ENCODE measurements at places on chromosomes 1 and 21.
A peak's percentile ranks its signal among the peaks of the same experiment; 100 is the strongest.

DNA sequence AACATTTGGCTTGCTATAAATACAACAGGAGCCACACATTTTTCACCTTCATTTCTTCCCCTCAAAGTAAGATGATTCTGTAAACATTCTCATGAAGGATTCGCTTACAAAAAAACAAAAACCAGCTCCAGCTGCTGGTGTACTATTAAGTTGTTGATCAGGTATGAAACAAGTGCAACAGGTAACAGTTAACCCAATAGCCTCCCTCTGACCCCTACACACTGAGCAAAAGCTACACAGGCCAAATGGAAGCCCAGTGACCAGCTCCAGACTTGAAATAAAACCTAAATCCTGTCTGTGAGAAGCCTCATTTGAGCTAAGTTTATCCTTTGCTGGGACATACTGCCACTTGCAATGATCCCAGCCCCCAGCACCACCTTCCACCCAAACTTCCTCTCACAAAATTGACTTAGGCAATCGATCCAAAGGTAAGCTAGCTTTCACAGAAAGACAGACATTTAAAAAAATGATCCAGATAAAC is 991 bp downstream of the TIAM1 start:
- no peak for DNase-seq

- peak; percentile 75 for DNase-seq
Measured at GRCh38 chr1:67832737-67833601, at the start of gene GNG12. Gene GNG12 (minus strand): TSS chr1:67833467. CDS start chr1:67707686, 125,781 bp downstream.

- no peak for DNase-seq
Measured at GRCh38 chr1:192880231-192880630, 71.4 kb downstream of the RGS2 start.

DNA sequence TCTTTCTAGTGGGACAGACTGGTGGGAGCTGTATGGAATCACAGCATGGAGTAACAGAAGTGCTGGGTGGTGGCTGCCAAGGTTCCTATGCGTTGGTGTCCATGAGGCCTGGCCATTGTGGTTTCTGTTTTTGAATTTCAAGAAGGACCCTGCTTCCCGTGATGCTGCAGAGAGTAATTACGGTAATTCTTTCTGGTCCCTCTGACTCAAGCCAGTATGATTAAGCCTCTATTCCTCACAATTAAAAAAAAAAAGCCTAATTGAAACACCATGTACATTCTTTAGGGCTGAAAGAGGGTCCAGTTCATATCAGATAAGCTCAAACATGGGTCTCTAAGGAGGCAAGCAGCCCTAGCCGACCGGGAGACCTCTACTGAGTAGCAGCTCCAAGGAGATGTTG is 10.5 kb upstream of the C1orf21 start:
- peak; percentile 48 for DNase-seq

DNA sequence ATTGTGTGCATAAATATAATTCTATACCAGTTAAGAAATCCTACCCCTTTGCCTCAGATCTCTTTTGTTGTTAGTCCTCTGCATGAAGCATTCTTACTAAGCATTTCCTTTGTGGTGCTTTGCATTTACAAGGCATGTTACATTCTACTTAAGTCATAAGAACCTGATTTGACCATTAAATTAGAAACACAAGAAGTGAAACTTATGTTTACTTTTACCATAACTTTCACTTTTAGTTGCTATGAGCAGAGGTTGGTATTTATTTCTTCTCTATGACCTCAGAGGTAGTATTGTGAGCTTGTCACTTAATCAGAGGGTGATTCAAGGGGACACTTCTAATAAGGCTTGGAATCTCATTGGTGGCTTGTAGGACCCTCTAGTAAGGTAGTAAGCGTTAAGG is 9.0 kb downstream of the FAM20B start:
- peak; percentile 41 for DNase-seq

GRCh38 chr1:50774759-50775351 is 185.2 kb downstream of the FAF1 start:
- DNase-seq, result peak; percentile 66

DNA sequence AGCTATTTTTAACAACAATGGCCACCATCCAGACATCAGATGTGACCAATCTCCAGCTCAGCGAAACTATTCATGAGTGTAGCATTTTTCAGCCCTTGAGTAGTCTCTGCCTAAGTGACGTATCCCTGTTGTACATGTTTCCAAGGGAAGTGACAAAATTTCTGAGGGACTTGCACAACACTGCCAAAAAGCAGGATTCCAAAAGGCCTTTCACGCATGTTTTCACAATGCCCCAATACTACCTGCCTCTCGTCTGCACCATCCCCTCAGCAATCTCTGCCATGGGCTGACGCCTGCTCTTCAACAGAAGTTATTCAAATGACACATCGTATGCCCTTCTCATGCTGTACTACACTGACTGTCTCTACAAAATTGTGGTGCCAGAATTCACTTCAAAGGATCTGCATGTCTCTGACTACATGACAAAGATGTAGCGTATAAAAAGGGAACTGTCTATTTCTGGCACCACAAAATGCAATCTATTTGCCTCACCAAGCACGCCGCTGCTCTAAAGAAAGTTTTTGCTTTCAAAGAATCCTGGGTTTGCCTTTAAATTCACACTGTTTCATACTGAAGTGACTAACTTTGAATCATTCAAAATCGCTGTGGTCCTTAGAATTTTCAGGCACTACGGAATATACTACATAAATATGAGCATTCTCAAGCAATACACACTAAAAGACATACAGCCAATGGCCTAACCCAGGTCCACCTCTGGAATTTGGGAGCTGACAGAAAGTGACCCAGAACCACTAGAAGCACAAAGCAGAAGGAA is 32.9 kb downstream of the JAK1 start:
- DNase-seq, result peak; percentile 92

- no peak for DNase-seq
Measured at GRCh38 chr21:41865002-41865777, 14.0 kb downstream of the PRDM15 start.

- DNase-seq, result no peak
Measured at GRCh38 chr1:29798699-29799566, 562.6 kb downstream of the PTPRU start.

DNA sequence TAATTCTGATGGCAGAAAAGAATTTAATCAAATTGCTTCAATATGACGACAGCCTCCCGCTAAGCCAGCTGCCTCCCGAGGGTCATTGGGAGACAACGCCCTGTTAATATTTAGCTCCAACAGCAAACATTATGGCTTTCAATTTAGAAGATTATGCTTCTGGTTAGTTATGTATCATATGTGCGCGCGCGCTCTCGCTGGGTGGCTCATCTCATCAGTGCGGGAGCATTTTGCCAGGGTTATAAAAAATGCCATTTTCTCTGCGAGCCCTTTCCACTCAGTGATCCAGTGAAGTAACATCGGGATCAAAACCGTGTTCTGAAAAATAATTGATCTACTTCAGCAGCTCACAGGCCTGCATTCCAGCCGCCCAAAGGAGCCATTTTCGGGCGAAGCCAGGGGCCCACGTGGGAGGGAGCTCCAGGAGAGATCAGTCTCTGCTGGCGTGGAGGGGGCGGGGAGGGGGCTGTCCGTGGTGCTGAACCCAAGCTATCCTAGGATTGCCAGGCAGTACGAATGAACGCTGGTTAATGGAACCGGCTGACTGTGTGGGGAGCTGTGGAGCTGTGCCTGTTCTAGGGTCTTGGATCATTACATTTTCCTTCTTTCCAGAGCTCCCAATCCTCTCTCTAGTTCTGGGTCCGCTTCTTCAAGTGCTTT is 219.1 kb upstream of the ZC3H12A start:
- no peak for DNase-seq

- DNase-seq, result no peak
Measured at GRCh38 chr1:158496374-158496773, 24.4 kb downstream of the OR10R2 start.

GRCh38 chr1:164524810-164525209 is 34.2 kb upstream of the PBX1 start:
- DNase-seq, result peak; percentile 56

DNA sequence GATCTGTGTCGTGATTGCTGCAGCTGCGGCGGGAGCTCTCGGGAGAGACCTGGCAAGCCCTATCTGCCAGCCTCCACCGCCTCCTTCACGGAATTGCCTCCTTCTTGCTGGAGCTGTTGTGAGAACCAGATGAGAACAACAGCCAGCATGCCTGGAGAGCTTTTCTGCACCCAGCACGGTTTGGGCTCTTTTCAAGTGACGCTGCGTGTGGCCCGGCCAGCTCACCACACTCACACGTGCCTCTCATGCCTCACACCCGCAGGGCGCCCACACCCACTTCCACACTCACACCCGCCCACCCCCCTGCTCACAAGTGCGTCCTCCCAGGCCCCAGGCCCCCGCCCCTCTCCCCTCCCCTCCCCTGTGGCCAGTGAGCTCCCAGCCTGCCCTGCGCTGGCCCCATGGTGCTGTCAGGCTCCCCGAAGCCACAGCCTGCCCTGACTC is 135.7 kb upstream of the RUNX3 start:
- peak; percentile 75 for DNase-seq

- DNase-seq, result no peak
Measured at GRCh38 chr1:16172218-16172830, 16.5 kb upstream of the EPHA2 start.

DNA sequence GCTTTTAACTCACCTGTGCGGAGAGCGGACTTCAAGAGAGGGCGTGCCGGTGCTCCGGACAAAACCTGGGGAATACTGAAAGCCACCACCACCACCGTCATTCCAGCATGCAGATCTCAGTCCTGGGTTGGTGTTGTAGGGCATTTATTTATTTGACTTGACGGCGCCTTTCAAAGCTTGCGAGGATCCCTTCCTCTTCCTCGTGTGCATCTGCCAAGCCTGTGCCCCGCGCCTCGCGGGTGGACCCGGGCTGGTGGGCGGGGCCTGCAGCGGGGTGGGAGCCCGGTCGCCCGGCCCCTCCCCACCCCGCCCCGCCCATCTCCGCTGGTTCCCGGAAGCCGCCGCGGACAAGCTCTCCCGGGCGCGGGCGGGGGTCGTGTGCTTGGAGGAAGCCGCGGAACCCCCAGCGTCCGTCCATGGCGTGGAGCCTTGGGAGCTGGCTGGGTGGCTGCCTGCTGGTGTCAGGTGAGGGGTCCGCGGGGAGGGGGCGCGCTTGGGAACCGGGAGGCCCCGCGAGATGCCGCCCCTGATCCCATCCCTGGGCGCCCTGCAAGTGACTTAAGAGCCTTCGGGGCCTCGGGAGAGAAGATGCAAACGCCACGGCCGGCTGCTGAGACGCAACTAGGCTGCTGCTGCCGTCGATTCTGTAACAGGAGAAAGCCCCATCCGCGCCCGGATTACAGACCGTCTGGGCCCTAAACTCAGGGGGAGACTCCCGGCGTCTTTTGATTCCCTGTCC is at the start of gene IL10RB:
IL10RB (plus strand) TSS at position 318 of the 739 bp plus-strand sequence; CDS start at position 417, 99 bp downstream.
- DNase-seq, result peak; percentile 41

- DNase-seq, result no peak
Measured at GRCh38 chr1:151135433-151136385, 10.7 kb downstream of the SEMA6C start.

- DNase-seq, result peak; percentile 80
Measured at GRCh38 chr21:42988236-42988965, 14.0 kb downstream of the PKNOX1 start.

GRCh38 chr1:20063861-20064292 is 6.1 kb upstream of the PLA2G5 start:
- peak; percentile 83 for DNase-seq

- DNase-seq, result peak; percentile 54
Measured at GRCh38 chr1:235199441-235199840, 38.4 kb upstream of the RBM34 start.

DNA sequence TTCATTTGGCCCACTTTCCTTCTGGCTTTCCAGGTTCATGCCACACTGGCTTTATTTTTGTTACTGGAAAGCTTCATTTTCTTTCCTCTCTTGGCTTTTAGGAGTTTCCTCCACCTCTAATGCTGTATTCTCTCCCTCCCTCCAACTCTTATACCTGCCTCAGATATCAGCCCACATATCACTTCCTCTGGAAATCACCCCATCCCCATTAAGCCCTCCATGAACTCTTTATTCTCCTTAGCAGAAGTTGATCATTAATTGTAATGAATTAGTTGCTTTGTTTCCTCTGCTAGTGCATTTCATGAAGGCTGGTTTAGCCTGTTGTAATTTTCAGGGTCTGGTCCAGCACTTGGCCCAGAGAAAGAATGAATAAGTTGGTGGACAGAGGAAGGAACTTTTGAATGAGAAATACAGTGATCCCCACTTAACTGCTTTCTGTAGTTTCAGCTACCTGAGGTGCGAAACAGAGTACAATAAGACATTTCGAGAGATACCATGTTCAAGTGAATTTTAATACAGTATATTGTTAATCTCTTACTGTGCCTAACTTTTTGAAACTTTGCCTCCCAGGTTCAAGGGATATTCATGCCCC is 1.7 kb downstream of the SOAT1 start:
- no peak for DNase-seq

GRCh38 chr1:93980320-93981273 is 71.4 kb upstream of the GCLM start:
- peak; percentile 61 for DNase-seq

DNA sequence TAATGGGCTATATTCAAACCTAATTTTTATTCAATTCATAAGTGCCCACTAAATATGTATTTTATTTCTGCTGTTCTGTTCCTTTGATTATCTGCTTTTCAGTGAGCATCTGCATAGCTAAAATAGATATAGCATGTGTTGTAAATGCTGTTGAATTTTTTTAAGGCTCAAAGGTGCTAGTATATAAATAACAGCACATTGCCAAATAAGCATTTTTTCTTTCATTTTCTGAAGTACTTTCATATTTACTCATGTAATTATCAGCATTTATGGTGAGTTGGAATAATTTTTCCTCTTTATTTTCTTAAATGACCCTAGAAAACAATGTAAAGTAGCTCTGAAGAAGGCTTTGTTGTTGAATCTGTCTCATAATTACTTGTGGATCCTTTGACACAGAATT is 69.6 kb upstream of the B3GALT2 start:
- no peak for DNase-seq

GRCh38 chr1:13732971-13733667 is 33.1 kb downstream of the PRDM2 start:
- no peak for DNase-seq

- peak; percentile 57 for DNase-seq
Measured at GRCh38 chr1:147545133-147545532, 3.8 kb downstream of the BCL9 start.

DNA sequence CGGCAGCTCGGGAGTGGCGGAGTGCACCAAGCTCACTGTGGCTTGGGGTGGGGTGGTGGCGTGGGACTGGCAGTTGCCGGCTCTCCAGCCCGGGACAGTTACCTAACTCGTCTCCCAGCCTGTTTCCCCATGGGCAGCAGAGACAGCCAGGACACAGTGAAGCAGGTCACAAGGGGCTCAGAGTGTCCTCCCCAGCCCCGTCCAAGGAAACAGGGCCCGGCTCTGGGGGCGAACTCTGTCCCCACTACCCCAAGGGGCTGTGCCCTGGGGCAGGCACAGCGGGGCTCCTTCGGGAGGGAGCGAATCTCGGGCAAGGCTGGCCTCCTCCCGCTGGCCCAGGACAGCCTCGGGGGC is 759 bp downstream of the GPR157 start:
- no peak for DNase-seq

GRCh38 chr1:44389437-44389836 is 15.6 kb upstream of the RNF220 start:
- DNase-seq, result no peak

GRCh38 chr21:46411691-46412090 is 47.0 kb upstream of the DIP2A start:
- DNase-seq, result no peak

DNA sequence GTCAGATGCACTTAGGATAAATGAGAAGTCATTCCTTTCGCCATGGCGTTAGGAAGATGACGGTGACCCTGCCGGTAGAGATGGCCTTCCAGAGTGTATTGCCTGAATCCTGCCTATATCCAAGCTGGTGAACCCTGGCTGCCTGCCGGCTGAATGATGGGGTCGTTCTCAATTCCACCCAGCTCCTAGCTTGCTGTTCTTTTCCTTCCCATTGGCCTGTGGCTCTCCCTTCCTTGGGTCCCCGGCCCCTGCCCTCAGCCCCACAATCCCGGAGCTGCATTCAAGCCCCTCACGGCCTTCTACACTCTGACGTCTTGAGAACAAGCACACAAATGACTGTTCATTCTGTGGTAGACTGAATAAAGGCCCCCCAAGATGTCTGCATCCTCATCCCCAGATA is 28.2 kb upstream of the ZBTB21 start:
- no peak for DNase-seq
